Epithelial cell of proximal tubule (primary cell): ENCODE measurements at places on chromosomes 7 and 10. TPM values are rescaled to one million over a fixed set of nuclear protein-coding genes. Genes with fewer than 3 reads are reported as not detected.

Gene PRKAR2B
- 4.1 and 5.2 TPM in 2 replicates for total RNA-seq

DNA sequence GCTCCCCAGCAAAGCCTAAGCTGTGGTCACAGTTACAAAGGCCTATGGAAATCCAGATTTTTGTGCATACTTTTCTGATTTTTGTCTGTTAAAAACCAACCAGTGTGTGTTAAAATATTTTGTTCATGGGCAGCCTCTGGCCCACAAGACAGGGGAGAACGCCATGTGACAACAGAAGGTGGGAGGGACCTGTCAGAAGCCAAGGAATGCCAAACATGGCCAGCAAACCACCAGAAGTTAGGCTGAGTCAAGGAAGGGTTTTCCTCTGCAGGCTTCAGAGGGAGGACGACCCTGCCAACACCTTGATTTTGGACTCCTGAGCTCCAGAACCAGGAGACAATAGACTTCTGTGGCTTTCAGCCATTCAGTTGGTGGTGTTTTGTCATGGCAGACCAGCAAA, 127.3 kb downstream of the CUL2 start:
- DNase-seq = no peak

DNA sequence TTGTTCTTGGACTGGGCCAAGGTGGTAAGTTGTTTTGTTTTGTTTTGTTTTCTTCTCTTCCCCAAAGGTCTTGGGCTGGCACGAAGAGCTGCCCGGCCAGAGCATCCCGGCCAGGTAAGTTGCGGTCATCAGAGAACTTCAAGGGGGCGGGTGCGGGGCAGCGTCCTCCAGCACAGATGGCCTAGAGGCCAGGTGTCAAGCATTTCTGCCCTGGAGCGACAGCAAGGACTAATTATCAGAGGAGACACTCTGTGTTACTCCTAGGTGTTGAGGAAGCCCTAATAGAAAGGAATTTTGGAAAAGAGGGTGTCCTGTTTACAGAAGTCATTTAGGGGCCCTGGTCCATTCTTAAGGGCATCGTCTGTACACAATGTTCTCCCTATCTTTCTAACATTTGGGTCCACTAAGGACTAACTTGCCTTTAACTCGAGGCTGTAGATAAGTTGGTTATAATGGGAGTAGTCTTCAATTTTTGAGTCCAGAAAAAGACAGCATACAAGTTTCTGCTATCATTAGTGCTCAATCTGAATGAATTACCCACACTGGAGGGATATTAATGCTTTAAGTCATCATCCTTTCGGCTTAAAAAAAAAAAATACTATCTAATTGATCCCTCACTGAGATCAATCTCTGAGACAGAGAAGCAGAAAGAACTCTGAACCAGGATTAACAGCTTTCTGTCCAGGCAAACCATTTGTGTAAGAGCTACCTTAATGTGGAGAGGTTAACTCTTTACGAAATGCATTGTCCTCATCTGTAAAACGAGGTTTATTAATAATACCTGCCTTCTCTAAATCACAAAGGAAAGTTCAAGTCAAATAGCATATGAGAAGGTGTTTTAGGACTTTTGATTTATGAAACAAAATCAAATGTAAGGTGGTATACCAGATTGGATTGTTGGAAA, 1.5 kb downstream of the ITGB8 start:
- no peak for DNase-seq

DNA sequence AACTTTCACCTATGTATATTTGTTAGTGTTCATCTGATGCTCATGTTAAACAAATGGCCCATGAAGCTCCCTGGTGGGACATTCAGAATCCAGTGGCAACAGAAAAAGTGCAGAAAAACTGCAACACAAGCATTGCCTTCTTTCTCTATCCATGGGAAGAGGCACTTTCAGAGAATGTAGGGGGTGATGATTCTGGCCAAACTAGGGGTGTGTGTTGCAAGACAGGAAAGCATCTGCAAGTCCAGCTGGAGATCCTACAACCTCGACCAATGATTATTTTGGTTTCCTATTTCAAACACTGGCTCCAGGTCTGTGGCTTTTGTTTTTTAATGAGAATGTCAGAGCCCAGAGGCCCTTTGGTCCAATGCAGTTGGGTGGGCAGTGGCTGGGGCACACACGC, 198.7 kb downstream of the CXCL12 start:
- no peak for DNase-seq
